WTC11 (cell line): ENCODE measurements at places on chromosomes 7 and 10.

DNA sequence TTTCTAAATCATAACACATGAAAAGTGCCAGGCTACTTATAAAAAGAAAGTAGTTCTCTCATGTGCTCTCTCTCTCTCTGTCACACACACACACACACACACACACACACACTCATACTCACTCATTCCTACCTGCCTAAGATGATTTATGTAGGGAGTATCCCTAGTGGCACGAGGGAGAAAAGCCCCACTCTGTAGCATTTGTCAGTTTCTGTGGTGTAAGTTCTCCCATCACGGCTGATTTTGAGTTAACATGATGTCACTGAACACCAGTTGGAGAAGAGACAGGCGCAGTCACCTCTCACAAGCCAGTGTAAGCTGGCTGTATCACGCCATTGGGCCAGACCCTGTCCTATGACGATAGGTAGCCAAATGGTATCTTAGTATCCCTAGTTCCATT lies 395.4 kb downstream of the SFMBT2 start:
- no peak for DNase-seq
- H3K4me3 ChIP-seq: no peak overlapping the region
- H3K4me1 ChIP-seq: peaks cover 6% of the 10 kb centered on the region; the same call in 1 of the 2 replicates
- peaks cover 7% of the 10 kb centered on the region for H3K36me3 ChIP-seq
- H3K27me3 ChIP-seq: no peaks in the 10 kb centered on the region

- DNase-seq: peak; percentile 26
- peak overlapping the region; percentile 93 for H3K27ac ChIP-seq
- H3K27me3 ChIP-seq: peaks cover 27% of the 10 kb centered on the region
These were observed 1.1 kb downstream of the MEPCE start for GRCh38 chr7:100430493-100431285.

- no peaks in the 10 kb centered on the region for H3K4me1 ChIP-seq
- H3K36me3 ChIP-seq: no peaks in the 10 kb centered on the region
- DNase-seq: no peak
- H3K27me3 ChIP-seq: no peaks in the 10 kb centered on the region
- no peak overlapping the region for H3K27ac ChIP-seq
These were observed 134.1 kb upstream of the ZNF32 start for GRCh38 chr10:43782814-43783213.

- H3K27me3 ChIP-seq: peaks cover 3% of the 10 kb centered on the region; the same call in 1 of the 2 replicates
- H3K4me3 ChIP-seq: no peak overlapping the region
- peaks cover 30% of the 10 kb centered on the region for H3K4me1 ChIP-seq
- H3K36me3 ChIP-seq: no peaks in the 10 kb centered on the region
- DNase-seq: no peak
These were observed 5.2 kb downstream of the ANTXRL start for GRCh38 chr10:46291817-46292572.

DNA sequence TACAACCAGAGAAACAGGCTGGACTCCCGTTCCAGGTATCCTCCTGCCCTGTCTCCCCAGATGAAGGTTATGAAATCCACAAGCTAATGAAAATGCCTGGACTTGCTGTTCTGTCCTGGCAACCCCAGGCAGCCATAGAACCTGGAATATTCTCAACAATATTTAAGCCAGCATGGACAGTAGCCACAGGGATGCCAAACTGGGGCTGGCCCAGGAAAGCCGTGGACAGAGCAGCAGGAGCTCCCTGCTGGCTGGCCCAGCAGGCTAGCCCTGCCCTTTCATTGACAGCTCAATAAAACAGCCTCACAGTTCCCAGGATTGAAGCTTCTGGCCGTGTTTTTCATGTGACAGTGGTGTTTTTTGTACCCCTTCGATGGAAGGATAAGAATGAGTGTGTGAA lies 230.6 kb downstream of the BMPER start:
- H3K4me1 ChIP-seq: peaks cover 20% of the 10 kb centered on the region
- no peaks in the 10 kb centered on the region for H3K36me3 ChIP-seq

- no peak overlapping the region for H3K4me3 ChIP-seq
- no peak for DNase-seq
- H3K27me3 ChIP-seq: no peaks in the 10 kb centered on the region
These were observed 104.0 kb downstream of the CYTH3 start for GRCh38 chr7:6168477-6168868.

- H3K27me3 ChIP-seq: no peaks in the 10 kb centered on the region
- H3K36me3 ChIP-seq: no peaks in the 10 kb centered on the region
- H3K4me1 ChIP-seq: peaks cover 78% of the 10 kb centered on the region
These were observed 4.6 kb downstream of the ITGB1 start for GRCh38 chr10:32953277-32953927.

- H3K4me1 ChIP-seq: 0 out of 2 replicates have a peak, but pooled peaks cover 3% of the 10 kb centered on the region
- H3K4me3 ChIP-seq: no peak overlapping the region
- H3K36me3 ChIP-seq: peaks cover 27% of the 10 kb centered on the region
- H3K27me3 ChIP-seq: no peaks in the 10 kb centered on the region; the same call in 1 of the 2 replicates
- no peak for DNase-seq
- no peak overlapping the region for H3K27ac ChIP-seq
These were observed 331.9 kb downstream of the GRID1 start for GRCh38 chr10:86034710-86035109.

- no peaks in the 10 kb centered on the region for H3K27me3 ChIP-seq
- no peaks in the 10 kb centered on the region for H3K4me1 ChIP-seq
These were observed 25.1 kb upstream of the NDST2 start for GRCh38 chr10:73836427-73836980.

DNA sequence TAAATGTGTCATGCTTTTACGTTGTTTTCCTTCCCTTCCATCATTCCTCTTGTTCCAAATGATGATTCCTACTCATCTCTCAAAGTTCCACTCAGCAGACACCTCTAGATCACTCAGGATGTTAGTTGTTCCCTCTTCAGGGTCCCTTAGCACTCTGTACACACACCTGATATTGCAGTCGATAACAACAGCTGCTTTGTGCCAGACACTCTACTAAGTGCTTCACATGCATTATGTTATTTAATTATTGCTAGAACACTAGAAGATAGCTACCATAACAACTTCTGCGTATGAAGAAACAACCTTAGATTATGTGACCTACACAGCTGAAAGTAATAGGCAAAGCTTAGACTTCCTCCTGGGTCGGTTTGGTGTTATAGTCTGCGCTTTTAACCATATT lies 29.6 kb downstream of the PCBD1 start:
- H3K27me3 ChIP-seq: no peaks in the 10 kb centered on the region
- peaks cover 62% of the 10 kb centered on the region for H3K36me3 ChIP-seq
- no peaks in the 10 kb centered on the region for H3K4me1 ChIP-seq
- no peak overlapping the region for H3K4me3 ChIP-seq
- no peak overlapping the region for H3K27ac ChIP-seq

DNA sequence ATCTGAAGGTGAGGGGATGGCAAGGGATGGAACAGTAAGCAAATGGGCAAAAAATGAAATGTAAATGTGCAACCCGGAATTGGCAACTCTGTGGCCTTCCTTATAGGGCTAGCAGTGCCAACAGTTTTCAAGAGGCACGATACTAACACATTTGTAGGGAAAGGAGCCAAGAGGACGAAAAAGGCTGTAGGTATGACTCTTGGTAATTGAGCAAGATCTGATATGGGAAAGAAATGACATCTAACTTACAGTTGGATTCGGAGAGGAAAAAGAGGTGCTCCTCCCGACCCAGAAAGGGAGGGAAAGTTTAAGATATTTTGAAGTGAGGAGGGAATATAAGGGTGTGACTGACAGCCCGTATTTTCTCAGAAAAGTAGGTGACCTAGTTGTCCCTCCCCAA lies 2.1 kb upstream of the CREM start:
- H3K27me3 ChIP-seq: no peaks in the 10 kb centered on the region; the same call in 1 of the 2 replicates

GRCh38 chr10:79351332-79351731 lies 4.1 kb downstream of the PPIF start:
- H3K27ac ChIP-seq: no peak overlapping the region
- no peak for DNase-seq
- H3K4me1 ChIP-seq: peaks cover 5% of the 10 kb centered on the region
- no peaks in the 10 kb centered on the region for H3K27me3 ChIP-seq
- H3K4me3 ChIP-seq: no peak overlapping the region

- H3K4me1 ChIP-seq: peaks cover 25% of the 10 kb centered on the region
- peak overlapping the region; percentile 88 for H3K4me3 ChIP-seq
- H3K36me3 ChIP-seq: peaks cover 4% of the 10 kb centered on the region
- H3K27ac ChIP-seq: no peak overlapping the region
These were observed 2.5 kb upstream of the TMEM178B start for GRCh38 chr7:141071260-141071854.

DNA sequence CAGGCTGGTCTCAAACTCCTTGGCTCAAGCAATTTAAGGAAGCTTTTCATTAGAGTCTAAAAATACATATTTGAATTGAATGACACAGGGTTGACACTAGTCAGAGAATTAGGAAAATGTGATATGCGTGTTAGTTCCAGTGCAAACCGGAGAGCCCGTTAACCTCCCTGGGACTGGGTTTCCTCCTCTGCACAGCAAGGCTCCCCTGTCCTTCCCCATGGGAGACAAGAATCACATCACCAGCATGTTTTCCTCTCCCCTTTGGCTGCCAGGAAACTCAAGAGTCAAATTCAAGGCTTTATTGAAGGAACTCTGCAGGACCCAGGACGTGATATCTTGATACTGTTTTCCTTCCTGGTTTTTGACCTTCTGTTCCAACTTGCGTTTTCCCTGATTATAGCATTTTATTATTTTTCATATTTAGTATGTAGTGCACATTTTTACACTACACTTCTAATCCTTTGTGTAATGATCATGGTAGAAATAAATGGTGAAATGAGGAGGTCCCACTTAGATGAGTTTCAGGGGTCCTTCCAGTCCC lies 24.9 kb downstream of the GSTO2 start:
- H3K27me3 ChIP-seq: peaks cover 7% of the 10 kb centered on the region
- peaks cover 29% of the 10 kb centered on the region for H3K4me1 ChIP-seq
- no peak overlapping the region for H3K27ac ChIP-seq
- no peak overlapping the region for H3K4me3 ChIP-seq

DNA sequence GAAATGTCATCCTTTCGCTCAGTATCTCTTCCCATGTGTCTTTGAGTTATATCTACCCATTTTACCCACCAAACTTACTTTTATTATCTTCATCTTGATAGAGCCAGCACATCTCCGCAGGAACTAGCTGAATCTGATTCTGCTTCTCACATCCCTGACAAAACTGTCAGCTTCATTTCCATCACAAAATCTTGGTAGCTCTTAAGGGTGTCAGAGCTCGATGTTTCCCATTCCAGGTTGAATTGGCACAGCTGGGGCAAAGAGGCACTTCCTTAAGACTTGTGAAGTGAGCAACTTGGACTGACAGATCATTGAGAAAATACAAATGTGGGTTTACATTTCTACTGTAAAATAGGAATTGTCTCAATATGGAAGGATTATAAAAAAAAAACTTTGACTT lies 434.5 kb downstream of the SUGCT start:
- H3K4me3 ChIP-seq: no peak overlapping the region
- no peaks in the 10 kb centered on the region for H3K36me3 ChIP-seq
- peaks cover 28% of the 10 kb centered on the region for H3K4me1 ChIP-seq
- H3K27ac ChIP-seq: no peak overlapping the region

- H3K27ac ChIP-seq: peak overlapping the region; percentile 53; the same call in 1 of the 2 replicates
- no peaks in the 10 kb centered on the region for H3K27me3 ChIP-seq
- peaks cover 59% of the 10 kb centered on the region for H3K36me3 ChIP-seq
- H3K4me3 ChIP-seq: no peak overlapping the region
- no peak for DNase-seq
- no peaks in the 10 kb centered on the region for H3K4me1 ChIP-seq
These were observed 8.5 kb downstream of the ZDHHC16 start for GRCh38 chr10:97454330-97455036.

DNA sequence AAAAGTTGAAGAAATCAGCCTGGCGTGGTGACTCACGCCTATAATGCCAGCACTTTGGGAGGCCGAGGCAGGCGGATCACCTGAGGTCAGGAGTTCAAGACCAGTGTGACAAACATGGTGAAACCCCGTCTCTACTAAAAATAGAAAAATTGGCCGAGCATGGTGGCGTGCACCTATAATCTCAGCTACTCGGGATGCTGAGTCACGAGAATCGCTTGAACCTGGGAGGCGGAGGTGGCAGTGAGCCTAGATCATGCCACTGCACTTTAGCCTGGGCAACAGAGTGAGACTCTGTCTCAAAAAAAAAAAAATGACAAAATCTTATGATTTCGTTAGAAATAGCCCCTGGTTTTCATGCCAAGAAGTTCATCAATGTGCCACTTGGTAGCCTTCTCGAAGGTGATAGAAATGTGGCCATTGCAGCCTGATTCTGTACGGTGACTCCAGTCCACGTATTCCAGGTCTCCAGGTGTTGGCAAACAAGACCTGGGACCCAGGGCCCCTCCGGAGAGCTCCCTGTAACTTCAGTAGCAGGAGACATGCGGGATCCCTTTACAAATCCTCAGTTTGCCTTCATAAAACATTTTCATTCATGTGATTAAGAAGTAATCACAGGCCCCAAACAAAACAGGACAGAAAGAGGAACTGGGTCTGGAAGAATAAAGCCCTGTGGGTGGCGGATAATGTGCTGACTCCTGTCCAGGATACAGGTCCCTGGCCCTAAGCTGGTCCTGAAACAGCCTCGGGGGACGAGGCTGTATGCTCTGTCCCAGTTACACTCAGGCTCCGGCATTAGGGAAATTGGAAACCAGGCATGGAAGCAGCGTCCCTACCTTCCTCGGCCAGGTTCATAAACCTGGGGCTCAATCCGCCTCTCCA lies 207.3 kb upstream of the SH2B2 start:
- DNase-seq: peak; percentile 26
- H3K4me1 ChIP-seq: peaks cover 44% of the 10 kb centered on the region
- peaks cover 30% of the 10 kb centered on the region for H3K36me3 ChIP-seq
- no peak overlapping the region for H3K4me3 ChIP-seq
- peak overlapping the region; percentile 64 for H3K27ac ChIP-seq

- H3K4me1 ChIP-seq: peaks cover 4% of the 10 kb centered on the region
- peaks cover 14% of the 10 kb centered on the region for H3K36me3 ChIP-seq
- no peak overlapping the region for H3K27ac ChIP-seq
- no peak overlapping the region for H3K4me3 ChIP-seq
- H3K27me3 ChIP-seq: no peaks in the 10 kb centered on the region
- no peak for DNase-seq
These were observed 595.4 kb downstream of the GALNT17 start for GRCh38 chr7:71727347-71727746.

DNA sequence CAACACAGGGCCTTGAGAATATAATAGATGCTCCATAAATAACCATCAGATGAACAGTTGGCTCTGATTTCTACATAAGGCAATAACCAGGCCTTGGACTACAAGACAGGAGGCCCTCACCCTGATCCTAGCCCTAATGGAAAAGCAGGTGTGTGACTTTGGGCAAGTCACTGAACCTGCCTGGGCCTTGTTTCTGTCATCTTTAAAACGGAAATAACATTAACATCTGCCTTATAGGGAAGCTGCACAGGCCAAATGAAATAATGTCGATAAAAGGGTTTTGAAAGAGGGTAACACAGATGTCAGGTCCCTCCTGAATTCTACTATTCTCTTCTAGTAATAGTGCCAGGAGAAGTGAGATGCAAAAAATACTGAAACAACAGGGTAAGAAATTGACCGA lies 20.7 kb downstream of the PIK3AP1 start:
- no peak overlapping the region for H3K4me3 ChIP-seq
- H3K36me3 ChIP-seq: no peaks in the 10 kb centered on the region
- no peak overlapping the region for H3K27ac ChIP-seq

- no peak overlapping the region for H3K27ac ChIP-seq
- peaks cover 71% of the 10 kb centered on the region for H3K27me3 ChIP-seq
- H3K4me3 ChIP-seq: peak overlapping the region; percentile 41
These were observed 3.2 kb upstream of the EGR2 start for GRCh38 chr10:62819141-62819920.

DNA sequence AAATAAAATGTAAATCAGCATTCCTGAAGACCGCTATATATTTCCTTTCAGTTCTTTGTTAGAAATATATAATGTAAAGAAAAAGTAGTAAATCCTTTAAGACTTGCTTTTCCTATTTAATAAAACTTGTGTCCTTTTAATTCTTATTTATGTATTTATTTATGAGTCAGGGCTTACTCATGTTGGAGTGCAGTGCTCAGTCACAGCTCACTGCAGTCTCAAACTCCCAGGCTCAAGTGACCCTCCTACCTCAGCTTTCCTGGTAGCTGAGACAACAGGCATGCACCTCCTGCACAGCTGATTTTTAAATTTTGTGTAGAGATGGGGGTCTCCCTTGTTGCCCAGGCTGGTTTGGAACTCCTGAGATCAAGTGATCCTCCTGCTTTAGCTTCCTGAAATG lies 724.5 kb downstream of the ANKRD7 start:
- peaks cover 10% of the 10 kb centered on the region for H3K4me1 ChIP-seq
- H3K4me3 ChIP-seq: no peak overlapping the region
- H3K27me3 ChIP-seq: no peaks in the 10 kb centered on the region
- DNase-seq: no peak
